ENCODE measurements at places on chromosomes 2 and 18.

GRCh38 chr2:127061375-127062273 is 45.3 kb downstream of the BIN1 start:
- DNase-seq: no peak

DNA sequence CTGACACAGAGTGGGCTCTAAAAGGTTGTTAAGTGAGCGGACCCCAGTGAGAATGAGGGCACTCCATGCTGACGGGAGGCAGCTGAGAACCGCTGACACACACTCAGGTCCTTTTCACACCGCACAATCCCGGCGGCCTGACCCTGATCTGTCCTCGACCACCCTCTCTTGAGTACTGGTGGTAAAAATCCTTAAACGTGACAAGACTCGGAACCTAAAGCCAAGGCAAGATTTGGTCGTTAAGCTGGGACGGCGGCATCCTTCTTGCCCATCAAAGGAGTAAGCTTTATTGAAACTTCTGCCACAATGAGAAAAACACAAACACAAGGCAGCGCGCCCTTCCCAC is 569 bp downstream of the TMX3 start:
- peak; percentile 23 for DNase-seq

GRCh38 chr2:234308813-234309195 is 188.1 kb downstream of the ARL4C start:
- DNase-seq: no peak

GRCh38 chr2:164597983-164598382 is 23.3 kb downstream of the GRB14 start:
- no peak for DNase-seq

DNA sequence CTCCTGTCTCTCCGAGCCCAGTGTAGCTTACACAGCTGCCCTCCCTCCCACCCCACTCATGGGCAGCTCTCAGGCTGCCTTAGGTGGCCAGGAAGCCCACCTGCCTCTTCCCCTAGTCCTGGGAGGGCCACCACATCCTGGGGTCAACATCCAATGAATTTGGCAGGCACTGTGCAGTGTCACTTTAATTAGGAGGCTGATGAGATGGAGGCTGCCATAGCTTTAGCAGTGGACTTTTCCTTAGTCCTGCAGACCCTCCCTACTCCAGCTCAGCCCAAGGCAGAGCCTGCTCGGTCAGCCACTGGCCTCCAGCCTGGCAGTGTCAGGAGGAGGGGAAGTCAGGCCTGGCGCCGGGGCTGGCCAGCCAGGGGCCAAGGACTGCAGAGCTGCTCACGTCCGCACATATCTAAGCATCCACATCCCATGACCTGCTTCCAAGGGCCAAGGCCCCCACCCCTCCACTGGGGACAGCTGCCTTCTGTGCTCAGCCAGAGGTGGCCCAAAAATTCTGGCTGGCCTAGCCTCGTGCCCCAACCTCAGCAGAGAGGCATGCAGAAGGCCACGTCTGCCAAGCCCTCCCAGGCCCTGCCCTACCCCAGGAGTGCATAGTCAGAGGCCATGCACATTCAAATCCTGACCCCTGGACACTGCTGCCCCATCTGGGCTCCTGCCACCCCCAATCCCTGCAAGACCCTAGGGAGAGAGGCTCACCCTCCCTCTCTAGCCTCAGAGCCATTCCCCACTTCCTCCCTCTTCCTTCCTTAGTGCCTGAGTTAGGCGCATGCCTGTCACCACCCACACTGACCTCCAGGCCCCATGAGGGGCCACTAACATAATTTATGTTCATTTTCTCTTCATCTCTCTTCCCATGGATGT is 33.1 kb downstream of the ADRA2B start:
- DNase-seq: no peak

DNA sequence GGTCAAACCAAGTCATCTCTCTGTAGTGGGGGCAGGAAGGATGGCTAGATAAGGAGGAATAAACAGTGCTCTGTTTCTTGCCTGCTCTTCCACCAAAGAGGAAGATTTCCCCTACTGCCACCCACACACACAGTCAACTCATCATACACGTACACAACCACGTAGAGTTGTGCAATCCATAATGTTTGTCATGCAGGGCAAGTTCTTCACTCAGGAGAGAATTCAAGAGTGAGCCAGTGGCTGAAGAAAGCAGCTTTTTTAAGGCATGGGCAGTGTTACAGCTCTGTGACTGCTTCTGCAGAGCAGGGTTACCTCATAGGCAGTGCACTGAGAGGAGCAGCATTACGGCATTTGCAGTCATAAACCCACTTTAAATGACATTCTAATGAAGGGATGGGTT is 283.0 kb downstream of the RND3 start:
- DNase-seq: no peak

GRCh38 chr2:3948191-3948590 is 244.8 kb downstream of the DCDC2C start:
- no peak for DNase-seq

DNA sequence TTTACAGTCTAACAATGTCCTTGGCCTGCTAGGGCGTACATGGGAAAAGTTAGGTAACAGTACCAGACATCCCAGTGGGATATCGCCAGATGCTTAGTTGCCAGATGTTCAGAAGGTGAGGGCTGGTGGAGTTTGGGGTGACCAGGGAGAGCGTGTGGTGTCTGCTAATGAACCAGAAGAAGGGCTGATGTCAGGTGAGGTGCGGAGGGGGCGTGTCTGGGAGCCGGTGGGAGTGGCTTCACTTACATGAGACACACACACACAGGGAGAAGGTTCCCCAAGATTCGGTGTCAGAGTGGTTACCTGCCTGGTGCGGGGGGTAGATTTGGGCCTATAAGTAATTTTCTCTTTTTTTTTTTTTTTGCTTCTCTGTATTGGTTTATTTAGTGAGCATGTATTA is 12.2 kb downstream of the RAB31 start:
- peak; percentile 55 for DNase-seq

DNA sequence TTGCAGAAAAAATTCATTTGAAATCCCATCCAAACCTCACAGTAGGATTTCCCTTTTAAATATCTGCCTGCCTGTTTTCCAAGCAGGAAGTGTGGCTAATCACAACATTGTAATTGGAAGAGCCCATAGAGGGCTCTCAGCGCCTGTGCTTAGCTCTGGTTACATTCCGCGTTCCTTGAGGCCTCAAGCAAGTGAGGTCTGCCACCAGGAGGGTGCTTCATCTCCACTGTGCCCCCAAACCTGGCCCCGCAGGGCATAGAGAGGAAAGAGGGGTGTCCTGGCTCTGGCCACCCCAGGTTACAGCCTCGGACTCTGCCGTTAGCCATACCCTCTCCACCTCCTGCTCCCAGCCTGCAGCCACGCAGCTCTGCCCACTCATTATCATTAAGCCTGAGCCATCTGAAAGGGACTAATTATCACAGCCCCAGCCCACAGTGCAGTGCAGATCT is 214.8 kb downstream of the SP3 start:
- DNase-seq: peak; percentile 33

- no peak for DNase-seq
These were observed 5.7 kb downstream of the ANTXR1 start for GRCh38 chr2:69018678-69019095.
